ENCODE measurements at places on chromosomes 11 and 22.

DNA sequence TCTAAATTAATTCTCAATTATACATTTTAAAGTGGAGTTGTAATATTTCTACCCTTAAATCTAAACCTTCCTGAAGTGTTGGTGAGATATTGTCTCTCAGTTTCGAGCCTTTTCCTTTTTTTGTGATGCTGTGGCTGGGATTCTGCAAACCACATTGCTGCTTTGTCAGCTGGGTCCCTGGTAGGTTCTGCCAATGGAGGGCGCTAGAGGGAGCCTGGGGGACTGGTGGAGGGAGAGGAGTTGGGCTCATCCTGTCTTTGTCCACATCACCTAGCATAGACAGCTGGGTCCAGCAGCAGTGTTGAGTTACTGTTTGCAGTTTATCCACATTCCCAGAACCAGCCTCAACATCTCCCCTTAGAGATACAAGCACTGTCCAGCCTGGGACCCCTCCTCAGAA is 41.0 kb downstream of the TRAF6 start:
- peak; percentile 32 for DNase-seq

DNA sequence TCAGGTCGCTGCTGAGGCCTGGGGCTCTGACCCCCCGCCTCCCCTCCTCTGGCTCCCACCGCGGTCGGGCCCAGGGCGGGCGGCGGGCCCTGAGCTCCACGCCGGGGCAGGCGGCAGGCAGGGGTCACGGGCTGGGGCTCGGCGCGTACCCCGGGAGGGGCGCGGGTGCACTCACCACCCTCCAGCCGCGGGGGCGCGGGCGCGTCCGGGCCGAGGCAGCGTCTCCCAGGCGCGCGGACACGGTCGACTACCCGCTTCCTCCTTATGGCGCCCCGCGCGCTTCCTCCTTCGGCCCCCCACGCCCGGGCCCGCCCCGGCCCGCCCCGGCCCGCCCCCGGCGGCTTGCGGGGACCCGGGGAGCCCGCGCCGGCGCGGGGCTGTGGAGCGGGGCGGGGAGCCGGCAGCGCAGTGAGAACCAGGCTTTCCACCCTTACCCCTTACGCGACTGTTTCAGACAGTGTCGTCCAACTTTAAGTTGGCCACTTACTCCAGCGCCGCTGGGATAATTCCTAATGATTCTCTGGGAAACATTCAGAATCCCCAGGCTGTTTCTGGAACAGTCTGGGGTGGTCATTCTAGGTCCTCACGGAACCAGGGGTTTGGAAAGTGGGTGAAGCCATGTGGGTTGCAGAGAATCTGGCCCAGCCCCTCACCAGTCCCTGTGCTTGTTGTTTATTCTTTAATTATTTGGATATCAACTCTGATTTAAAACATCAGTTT is at the start of gene BID:
BID (minus strand) TSS at position 264 of the 720 bp plus-strand sequence. CDS start 24,353 bp downstream, outside the sequence.
- DNase-seq: peak; percentile 79

DNA sequence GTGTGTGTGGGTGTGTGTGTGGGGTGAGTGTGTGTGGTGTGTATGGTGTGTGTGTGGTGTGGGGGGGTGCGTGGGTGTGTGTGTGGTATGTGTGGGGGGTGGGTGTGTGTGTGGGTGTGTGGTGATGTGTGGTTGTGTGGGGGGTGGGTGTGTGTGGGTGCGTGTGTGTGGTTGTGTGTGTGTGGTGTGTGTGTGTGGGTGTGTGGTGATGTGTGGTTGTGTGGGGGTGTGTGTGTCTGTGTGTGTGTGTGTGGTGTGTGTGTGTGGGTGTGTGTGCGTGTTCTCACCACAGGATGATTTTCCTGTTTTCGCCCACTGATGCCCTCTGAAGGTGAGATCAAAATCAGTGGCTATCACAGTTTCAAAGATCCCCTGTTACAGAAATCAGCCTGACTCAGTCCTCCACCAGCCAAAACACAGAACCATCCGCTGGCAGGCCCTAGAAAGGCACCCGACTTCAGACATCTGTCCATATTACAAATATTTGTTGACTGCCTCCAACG is 24.7 kb downstream of the CPT1A start:
- peak; percentile 31 for DNase-seq

DNA sequence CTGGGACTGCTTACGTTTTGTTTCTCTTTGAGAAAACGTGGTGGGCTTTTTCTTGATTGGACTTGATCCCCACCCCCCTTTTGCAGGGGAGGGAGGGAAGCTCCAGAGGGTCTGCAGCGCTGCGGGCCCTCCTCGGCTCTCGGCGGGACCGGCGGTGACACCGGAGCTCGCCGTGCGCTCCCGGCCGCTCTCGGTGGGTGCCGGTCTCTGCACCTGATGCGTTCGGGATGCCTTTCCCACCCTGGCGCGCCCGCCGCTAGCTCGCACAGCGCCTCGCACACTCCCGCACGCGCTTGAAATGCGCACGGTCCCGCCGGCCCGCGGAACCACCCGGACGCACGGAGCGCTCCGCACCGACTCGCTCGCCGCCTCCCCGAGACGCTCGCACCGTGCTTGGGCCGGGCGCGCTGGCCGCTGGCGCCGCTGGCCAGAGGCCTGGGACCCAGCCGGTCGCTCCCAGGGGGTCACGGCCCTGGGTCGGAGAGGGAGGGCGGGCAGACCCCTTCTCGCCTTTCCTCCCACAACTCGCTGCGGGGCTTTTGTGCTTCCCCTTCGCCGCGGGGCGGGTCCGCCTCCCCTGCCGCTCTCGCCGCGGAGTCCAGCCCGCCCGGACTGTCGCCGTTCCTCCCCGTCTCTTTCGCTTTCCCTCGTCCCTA is 1.0 kb downstream of the ZBTB16 start:
- DNase-seq: peak; percentile 61

- no peak for DNase-seq
Observed at GRCh38 chr22:41001722-41002122, 50.5 kb downstream of the RBX1 start.

GRCh38 chr11:129023968-129024676 is 81.5 kb upstream of the TP53AIP1 start:
- no peak for DNase-seq

- no peak for DNase-seq
Observed at GRCh38 chr22:41513391-41513790, 30.9 kb downstream of the POLR3H start.

GRCh38 chr11:22199243-22199642 is 6.4 kb downstream of the ANO5 start:
- no peak for DNase-seq

DNA sequence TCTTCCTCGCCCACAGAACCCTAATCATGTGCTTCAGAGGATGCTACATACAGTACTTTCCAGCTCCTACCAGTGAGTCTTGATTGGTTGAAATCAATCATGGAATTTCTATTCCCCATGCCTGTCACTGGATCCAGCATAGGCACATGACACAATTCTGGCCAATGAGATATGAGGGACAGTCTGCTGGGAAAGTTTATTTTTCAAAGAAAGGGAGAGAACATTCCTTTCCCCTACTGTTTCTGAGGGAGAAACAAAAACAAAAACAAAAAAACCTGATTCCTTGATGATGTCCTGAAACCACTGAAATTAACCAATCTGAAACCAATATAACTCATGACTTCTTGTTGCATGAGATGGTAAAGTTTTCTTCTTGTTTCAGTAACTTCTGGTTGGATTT is 3.3 kb upstream of the RCN1 start:
- no peak for DNase-seq

DNA sequence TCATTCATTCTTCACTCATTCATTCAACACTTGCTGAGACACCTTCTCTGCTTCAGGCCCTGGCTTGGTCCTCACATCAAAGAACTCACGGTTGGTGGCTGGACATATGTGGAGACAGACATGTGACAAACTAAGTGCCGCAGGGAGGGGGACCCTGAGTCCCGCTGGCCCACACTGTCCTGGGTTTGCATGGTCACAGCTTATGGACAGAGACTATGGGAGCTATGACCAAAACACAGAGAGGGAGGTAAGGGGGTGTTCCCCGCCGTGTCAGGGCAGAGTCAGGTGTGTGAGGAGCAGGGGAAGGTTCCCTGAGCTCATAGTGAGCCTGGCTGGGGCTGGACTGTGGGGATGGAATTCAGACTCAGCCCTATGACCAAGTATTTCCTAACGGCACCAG is 123.1 kb downstream of the MPPED1 start:
- DNase-seq: no peak

DNA sequence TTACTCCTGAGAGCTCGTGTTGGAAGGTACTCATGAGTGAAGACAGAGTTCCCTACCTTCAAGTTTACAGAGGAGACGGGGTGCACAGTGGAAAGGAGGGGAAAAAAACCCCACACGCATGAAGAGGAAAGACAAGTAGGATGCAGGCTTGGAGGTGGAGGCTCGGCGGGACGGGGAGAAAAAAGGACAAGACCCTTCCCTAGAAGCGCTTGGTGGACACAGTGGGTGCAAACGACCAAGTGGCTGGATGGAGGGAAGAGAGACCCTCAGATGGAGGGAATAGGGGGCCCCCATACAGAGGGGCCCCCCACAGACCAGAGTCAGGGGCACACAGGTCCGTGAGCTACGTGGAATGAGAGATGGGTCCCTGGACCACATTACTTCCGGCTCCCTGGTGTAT is 380.1 kb downstream of the SHANK2 start:
- DNase-seq: no peak

- no peak for DNase-seq
Observed at GRCh38 chr11:70247042-70247709, 23.3 kb upstream of the PPFIA1 start.

DNA sequence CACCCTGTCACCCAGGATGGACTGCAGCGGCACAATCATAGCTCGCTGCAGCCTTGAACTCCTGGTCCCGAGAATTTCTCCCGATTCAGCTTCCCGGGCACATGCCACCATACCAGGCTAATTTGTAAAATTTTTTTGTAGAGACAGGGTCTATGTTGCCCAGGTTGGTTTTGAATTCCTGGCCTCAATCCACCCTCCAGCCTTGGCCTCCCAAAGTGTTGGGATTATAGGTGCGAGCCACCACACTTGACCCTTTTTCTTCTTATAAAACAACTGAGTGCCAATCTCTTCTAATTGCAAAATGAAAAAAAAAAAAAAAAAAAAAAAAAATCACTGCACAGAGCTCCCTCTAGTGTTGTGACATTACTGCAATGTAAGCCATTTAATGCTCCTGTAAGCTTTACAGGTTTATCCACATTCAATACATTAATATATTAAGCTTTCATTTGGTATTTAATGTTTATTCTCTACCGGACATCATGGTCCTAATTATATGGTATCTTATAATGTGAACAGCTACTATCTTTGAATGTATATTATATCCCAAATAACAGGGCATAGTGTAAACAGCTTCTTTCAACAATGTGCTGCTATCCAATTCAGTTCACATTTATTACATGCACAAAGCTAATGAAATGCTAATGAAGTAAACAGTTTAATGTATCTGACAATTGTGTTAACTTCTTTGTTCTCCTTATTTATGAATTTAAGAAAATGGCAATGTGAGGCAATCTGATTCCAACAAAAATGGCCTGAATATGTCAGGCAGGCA is 44.6 kb downstream of the COPB1 start:
- DNase-seq: peak; percentile 66

DNA sequence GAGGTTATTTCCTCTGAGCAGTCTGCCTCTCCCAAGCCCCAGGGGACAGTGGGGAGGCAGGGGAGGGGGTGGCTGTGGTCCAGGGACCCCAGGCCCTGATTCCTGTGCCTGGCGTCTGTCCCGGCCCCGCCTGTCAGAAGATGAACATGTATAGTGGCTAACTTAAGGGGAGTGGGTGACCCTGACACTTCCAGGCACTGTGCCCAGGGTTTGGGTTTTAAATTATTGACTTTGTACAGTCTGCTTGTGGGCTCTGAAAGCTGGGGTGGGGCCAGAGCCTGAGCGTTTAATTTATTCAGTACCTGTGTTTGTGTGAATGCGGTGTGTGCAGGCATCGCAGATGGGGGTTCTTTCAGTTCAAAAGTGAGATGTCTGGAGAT is 3.1 kb downstream of the PIM3 start:
- no peak for DNase-seq

DNA sequence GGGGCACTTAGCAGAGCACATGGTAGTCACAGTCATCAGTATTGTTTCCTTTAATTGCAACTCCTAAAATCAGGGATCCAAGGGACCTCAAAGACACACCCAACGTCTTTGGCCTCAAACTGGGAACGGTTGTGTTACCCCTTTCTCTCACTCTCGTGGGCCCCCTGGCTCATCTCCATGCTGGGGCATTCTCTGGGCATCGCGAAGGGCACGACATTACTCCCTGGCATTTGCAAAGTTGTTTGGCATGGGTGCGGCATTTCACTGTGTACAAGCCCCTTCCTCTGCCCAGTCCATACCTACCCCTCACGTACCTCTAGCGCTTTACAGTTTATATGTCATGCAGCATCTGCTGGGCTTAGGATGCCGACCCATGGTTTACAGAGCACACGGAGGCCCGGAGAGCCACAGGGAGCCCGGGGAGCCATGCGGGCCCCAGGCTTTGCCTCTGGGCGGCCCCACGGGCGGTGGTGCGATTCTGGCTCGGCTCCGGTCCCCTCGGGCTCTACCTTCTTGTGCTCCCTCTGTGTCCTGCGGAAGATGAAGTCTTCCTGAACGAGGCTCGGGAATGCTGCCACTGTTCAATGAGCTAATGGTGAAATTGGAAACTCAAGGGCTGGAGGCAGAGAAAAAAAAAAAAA is 21.9 kb upstream of the CACNG2 start:
- DNase-seq: no peak

DNA sequence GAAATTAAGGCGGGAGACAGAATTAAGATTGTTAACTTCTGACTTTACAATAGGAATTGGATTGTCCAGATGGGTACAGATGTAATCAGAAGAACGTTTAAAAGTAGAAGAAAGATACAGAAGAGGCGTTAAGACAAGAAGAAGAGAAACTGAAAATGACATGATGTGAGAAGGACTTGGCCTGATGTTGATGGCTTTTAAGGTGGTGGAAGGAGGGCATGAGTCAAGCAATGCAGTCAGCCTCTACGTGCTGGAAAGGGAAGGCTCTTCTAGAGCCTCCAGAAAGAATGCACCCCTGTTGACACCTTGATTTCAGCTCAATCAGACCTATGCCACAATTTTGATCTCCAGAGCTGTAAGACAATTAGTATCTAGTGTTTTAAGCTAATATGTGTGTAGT is 466.9 kb upstream of the LRRC4C start:
- DNase-seq: no peak

GRCh38 chr11:95108671-95109551 is 19.3 kb downstream of the ENDOD1 start:
- DNase-seq: peak; percentile 91

- no peak for DNase-seq
Observed at GRCh38 chr22:48740086-48740730, 1087.5 kb downstream of the BRD1 start.

- no peak for DNase-seq
Observed at GRCh38 chr11:74478877-74479731, 11.8 kb upstream of the KCNE3 start.

Measured in hematopoietic multipotent progenitor cell treated with erythropoietin and hydrocortisone succinate and interleukin-3 and kit ligand, for 4 days (in vitro differentiated cells).